Amniotic epithelial cell (primary cell): ENCODE measurements at places on chromosomes 4 and X.

DNA sequence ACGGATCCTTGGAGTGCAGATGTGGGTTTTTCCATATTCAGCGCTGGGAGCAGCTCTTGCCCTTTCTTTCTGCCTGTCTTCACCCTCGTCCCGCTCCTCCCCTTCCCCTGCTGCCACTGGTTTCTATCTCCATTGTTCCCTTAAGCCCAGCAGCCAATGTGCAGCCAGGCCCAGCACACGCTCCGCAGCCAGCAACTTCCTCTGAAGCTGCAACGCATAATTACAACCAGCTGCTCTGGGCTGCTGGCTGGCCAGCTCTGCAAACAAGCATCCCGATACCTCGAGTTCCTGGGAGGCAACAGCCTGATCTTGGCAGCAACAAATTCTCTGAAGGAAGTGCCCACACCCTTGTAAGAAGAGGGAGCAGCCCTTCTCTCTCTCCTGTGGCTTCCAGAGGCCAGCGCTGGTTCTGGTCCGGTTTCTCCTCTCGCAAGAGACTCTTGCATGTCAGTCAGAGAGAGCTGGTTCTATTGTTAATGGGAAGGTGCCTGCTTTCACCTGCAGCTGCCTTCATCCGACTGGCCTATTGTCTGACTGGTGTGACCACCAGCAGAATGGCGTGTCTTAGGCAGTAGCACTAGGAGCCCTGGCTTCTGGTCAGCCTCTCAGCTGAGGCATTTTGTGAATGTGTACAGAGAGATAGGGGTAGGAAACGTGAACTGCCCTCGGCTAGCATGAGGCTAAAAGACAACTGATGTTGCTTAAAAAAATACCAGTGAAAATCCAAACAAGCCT is 83.8 kb upstream of the MAML3 start:
- DNase-seq, result peak; percentile 49

GRCh38 chr4:8122746-8123145 is 35.9 kb downstream of the ABLIM2 start:
- DNase-seq, result no peak

DNA sequence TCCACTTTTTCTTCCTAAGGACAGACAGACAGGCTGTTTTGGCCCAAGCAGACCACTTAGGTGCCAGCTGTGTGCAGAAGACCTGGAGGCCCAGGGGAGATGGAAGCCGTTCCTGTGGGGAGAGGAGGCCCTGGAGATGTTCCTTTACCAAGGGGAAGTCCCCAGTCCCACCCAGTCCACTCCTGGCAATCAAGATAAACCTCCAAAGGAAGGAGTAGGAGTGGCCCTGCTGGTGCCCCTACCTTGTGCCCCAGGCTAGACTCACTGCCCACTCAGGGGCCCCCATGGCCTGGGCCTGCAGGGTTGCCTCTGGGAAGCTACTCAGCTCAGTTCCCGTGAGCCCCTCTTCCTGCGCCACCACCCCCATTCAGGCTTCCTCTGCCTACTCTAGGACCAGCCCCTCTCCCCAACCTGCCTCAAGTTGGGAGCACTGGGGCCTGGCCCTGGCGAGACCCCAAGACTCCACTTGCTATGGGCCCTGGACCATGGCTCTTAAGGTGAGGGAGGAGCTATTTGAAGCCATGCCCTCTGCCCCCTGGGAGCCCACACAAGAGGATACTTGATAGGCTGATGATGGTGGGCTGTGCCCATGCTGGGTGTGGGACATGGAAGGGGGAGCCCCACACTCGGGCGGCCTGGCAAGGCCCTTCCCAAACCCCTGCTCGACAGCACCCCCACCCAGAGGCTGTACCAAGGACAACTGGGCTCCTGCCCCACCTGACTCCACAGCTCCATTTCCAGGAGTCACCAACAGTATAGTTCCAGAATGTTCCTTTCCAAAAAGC is 24.8 kb upstream of the RNF4 start:
- no peak for DNase-seq

DNA sequence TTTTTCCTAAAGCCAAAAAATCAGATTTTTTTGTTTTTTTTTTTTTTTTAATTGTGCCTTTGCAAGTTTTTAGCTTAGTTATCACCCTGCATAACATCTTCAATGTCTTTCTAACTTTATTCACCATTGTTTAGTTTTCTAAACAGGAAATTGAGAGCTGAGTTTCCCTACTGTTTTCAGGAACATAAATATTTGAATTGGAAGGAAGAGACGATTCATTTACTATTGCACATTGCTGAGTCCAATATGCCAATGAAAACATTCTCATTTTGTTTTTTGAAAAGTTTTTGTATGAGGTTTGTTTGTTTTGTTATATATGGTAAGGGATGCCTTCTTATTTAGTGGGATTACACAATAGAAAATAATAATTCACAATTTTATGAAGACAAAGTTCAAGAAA is 148.4 kb downstream of the ANKRD50 start:
- no peak for DNase-seq

DNA sequence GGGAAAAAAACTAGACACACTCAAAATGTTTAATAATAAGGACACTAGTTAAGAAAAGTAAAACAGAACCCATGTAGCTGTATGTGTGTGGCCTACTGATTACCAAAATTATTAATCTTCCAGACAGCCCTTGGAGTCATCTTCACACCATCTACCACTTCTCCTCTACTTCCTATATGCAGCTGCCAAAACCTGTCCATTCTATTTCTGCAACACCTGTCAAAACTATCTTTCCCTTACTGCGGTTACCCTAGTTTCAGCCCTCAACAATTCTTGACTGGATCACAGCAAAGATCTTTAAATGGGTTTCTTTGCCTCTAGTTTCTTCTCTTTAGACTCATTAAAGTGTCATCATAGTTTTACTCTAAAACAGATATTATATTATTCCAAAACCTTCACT is 72.6 kb downstream of the GPR82 start:
- no peak for DNase-seq

GRCh38 chr4:136124251-136124745 is 1408.0 kb downstream of the PCDH18 start:
- no peak for DNase-seq

DNA sequence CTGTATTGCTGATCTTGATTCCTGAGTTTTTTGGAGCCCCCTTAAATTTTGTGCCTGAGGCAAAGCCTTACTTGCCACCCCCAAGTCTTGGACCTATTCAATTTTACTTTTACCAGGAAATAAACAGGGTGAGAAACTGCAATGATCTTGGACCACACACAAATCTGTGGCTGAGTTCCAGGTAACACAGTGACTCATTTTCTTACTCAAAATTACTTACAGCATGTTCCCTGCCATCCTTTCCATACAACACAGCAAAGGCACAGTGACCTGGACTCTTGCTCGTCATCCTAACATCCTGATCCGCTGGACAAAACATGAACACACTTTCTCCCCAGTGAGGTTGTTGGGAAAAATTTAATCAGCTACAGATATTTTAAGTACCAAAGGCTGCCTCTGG is 60.7 kb upstream of the S100G start:
- peak; percentile 30 for DNase-seq

DNA sequence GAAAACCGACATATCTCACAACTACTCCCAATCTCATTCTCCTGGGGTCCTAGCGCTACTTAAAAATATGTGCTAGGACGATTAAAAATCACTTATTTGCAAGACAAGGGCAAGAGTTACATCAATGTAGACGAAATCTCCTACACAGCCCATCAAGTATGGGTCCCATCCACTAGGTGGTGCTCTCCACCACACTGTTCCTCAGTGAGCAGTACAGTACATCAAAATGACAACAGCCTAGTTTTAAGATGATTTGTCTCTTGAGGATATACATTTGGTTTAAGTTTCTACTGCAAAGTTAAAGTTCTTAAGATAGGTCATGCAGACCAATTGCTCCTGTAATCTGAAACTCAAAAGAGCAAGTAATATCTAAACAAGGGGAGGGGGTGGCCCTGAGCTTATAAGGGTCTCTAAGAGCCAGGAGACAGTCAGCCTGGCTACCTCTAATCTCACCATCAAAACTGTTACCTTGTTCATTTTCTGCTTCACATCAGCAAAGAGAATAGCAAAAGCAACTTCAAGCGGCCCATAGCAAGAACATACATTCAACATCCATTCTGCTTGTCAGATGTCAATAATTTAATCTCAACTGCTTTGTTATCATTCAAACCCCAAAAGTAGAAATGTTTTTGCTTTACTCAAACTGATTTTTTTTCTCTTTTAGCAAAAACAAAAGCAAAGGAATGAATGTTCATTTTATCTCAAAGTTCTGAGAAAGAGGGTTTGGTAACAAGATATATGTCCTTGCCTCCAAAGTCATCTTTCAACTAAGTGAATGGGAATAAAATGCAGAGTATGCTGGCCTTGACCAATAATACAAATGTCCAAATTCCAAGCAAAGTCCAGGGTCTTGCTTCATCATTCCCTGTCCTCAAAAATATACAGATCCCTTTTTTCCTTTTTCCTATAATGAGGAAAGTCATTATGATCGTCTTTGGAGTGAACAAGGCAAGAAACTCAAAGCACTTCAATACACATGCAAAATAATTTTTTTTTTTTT is 53.1 kb downstream of the STX18 start:
- DNase-seq, result peak; percentile 78

- no peak for DNase-seq
These were observed 23.9 kb downstream of the UBE2K start for GRCh38 chr4:39721788-39722187.

DNA sequence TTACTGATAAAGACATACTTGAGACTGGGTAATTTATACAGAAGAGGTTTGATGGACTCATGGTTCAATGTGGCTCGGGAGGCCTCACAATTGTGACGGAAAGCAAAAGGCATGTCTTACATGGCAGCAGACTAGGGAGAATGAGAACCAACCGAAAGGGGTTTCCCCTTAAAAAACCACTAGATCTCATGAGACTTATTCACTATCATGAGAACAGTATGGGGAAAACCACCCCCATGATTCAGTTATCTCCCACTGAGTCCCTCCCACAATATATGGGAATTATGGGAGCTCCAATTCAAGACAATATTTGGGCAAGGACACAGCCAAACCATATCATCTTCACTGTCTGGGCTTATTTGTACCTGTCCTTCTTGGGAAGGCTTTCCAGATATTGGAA is 22.8 kb upstream of the MUC7 start:
- DNase-seq, result no peak

GRCh38 chr4:168656055-168656660 is 159.3 kb downstream of the PALLD start:
- DNase-seq, result peak; percentile 91

- no peak for DNase-seq
These were observed 35.6 kb downstream of the COL25A1 start for GRCh38 chr4:109266891-109267290.

DNA sequence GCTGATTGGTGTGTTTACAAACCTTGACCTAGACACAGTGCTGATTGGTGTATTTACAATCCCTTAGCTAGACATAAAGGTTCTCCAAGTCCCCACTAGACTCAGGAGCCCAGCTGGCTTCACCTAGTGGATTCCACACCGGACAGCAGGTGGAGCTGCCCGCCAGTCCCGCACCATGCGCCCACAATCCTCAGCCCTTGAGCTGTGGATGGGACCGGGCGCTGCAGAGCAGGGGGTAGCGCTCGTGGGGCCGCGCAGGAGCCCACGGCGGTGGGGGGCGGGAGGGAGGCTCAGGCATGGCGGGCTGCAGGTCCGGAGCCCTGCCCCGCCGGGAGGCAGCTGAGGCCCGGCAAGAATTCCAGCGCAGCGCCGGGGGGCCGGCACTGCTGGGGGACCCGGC is 30.7 kb downstream of the MEPE start:
- DNase-seq, result no peak

DNA sequence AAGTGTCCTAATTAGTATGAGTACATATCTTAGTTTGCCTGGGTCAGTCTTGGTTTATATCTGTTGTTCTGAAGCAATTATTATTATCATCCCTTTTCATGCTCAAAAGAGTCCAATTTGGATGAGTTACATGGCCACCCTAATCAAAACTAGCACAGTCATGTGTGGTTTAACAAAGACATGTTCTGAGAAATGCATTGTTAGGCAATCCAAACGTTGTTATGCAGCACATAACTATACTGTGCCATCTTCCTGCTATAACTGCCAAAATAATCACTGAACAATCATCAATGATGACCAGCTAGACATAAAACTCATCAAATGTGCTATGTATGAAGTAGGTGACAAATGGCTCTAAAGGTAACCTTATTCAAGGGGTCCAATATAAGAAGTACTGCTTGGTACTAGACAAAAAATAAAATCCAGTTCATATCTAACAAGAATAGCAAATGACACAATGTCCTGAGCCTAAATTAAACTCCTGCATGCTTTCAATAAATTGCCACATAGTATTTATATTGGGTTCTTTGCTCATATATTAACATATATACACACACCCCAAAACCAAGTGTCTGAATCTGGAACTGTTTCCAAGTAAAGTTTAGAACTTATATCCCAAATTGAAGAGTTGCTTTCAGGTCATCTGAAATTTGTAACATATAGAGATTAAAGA is 41.9 kb downstream of the CNOT6L start:
- peak; percentile 71 for DNase-seq

DNA sequence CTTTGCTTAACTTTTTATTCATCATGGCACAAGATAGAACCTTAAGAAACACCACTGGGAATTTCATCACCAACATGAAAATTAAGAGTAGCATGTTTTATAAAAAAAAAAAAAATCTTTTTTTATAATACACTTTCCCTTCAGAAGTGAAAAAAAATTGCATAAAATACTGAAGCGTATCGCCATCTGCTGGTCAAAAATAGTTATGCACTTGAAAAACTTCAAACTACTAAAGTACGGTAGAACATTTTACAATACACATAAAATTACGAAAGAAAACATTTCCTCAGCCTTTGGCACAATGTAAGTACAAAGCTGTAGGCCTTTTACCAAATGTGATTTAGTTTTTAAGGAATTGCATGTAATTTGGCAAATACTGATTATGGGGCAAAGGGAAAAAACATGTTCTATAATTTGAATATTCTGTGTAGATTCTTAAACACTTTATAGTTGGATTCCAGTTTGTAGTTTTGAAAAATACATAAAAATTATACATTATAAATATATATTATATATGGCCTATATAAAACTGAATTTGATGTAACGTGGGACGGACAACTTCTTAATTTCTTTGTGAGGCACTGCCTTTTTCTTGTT is 26.5 kb downstream of the HCCS start:
- DNase-seq, result peak; percentile 57

DNA sequence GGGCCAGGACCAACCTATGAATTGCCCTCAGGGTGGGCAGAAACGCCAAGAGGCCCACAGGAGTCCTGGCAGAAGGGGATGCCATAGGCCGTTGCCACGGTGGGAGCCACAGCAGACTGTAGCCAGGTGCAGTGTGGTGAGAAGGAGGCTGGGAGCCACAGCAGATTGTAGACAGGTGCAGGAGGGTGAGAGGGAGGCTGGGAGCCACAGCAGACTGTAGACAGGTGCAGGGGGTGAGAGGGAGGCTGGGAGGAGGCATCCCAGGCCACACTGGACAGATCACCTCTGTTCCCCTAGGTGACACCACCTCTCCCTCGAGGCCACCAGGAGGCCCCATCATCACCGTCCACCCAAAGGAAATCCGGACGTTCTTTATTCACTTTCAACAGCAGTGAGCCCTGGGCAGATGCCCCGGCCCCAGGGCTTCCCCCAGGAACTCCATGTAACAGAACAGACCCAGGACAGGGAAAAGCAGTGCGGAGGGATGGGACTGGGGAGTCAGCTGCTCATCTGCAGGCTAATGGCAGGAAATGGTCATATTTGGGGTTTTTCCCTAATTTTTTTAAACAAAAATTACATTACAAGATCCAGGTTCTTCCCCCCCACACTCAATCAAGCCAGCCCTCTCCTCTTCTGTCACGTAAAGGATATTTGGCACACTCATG is 19.5 kb upstream of the MRFAP1 start:
- no peak for DNase-seq

GRCh38 chrX:37755025-37755424 is 24.8 kb upstream of the CYBB start:
- no peak for DNase-seq
